Panc1 (cell line): ENCODE measurements at places on chromosomes 5 and 9.

GRCh38 chr5:131622633-131623032, 12.4 kb downstream of the RAPGEF6 start:
- no peak for DNase-seq

DNA sequence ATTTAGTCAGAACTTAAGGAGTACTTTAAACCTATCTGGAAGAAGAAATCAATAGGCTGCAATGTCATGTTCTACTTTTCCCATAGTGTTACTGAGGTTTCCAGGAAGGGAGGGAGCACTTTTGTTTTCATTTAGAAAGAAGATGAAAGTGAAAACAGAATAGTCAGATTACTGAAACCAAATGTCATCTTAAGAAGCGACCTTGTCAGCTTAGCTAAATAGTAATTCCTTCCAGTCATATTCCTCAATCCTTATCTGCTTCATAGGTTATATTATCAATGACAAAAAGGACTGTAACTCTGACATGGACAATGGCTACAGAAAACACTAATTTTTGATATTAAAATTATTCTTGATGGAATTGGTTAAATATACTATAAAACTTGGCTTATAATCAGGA, 27.7 kb downstream of the SAR1B start:
- no peak for DNase-seq

DNA sequence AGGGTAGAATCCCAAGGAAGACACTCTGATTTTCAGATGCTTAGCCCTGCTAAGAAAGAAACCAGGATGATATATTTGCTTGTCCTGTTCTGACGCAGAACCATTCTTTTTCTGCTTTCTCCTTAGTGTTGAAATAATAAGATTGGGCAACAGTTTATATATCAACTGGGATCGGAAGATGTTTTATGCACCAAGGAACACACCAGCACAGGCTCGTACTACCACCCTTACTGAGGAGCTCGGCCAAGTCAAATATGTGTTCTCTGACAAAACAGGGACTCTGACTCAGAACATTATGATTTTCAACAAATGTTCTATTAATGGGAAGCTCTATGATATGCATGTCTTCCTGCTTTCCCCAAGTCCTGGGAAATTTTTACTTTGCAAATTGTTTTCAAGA, 19.0 kb upstream of the RUSC2 start:
- DNase-seq, result no peak

- DNase-seq, result no peak
These were observed 317.0 kb upstream of the RPS23 start for GRCh38 chr5:82595113-82595512.

DNA sequence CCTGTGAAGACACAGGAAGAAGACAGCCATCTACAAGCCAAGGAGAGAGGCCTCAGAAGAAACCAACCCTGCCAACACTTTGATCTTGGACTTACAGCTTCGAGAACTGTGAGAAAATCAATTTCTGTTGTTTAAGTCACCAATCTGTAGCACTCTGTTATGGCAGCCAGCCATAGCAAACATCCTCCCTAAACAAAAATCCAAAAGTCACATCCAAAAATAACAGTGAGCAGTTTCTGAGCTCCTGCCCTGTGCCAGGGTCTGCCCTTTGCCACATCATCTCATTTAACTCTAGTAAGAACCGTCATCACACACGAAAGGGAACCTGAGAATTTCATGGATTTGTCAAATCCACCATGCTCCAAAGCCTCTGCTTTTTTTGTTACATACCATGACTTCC, 118.8 kb downstream of the TRIM36 start:
- DNase-seq, result no peak

DNA sequence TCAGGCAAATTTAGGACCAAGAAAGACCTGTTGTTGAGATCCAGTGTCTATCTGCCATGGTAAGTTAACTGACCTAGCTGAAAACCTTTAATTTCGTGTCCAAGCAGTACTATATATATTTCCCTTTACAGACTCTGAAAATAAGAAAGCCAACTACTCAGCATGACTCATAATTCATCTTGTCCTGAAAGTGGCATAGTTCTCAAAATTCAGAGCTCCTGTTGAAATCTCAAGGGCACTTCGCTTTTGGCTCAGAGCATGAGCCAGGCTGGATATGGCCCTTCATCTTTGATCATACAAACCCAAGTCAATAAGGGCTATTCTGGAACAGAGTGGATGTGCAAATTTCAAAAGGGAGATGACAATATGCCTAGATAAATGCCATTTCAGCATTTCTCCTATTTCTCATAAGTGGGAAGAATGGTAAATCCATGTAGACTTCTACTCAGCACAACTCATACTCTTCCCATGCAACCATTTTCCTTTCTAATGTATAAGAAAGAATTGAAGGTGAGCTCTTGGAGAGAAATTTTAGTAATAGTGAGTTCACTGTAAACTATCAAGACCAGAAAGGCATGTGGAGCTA, 567.9 kb upstream of the DAB2 start:
- DNase-seq, result no peak

- no peak for DNase-seq
These were observed 61.7 kb downstream of the KLF9 start for GRCh38 chr9:70352802-70353201.

DNA sequence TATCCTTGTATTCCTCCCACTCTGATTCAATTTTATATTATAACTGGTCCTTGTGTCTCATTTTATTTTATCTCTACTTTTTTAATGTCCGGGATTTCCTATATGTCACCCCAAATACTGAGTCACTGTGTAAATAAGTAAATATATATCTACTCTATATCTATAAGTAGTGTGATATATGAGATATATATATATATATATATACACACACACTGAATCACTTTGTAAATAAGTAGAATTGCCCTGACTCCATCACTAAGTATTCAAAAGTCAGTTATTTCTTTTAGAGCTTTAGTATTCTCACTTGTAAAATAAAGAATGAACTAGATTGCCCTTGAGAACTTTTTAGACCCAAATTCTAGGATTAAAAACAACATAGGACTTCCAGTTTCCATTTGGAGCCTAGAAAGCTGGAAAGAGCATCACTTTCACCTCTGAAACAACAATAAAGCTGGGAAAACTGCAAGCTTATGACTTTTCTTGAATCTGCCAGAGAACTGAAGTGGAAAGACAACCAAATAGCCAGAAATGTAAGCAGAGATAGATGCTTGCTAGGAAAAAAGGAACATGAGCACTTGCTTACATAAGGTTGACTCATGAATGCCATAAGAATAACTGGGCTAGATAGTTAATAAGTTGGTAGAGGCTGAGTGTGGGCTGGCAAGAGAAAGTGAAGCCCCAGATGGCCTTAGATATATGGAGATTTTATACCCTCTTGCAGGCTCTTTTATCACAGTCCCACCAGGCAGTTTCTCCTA, 171.1 kb upstream of the TLX3 start:
- no peak for DNase-seq

- no peak for DNase-seq
These were observed 18.5 kb downstream of the FBXW2 start for GRCh38 chr9:120774719-120775118.

DNA sequence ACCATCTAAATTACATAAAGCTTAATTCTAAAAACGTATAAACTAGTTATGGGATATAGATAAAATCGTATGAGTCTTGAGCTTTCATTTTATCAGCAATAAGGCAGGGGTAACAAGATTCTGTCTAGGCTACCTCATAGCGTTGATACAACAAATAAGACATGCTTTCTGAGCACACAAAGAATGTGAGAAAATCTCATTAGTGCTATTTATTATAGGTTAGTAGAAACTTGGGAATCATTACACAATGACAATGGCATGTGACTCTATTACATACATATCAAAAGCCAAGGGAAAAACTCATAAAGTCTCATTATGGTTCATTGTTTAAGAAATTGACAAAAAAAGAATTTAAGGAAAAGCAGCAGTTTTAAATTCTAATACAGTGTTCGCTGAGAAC, 448.6 kb downstream of the PLK2 start:
- no peak for DNase-seq

DNA sequence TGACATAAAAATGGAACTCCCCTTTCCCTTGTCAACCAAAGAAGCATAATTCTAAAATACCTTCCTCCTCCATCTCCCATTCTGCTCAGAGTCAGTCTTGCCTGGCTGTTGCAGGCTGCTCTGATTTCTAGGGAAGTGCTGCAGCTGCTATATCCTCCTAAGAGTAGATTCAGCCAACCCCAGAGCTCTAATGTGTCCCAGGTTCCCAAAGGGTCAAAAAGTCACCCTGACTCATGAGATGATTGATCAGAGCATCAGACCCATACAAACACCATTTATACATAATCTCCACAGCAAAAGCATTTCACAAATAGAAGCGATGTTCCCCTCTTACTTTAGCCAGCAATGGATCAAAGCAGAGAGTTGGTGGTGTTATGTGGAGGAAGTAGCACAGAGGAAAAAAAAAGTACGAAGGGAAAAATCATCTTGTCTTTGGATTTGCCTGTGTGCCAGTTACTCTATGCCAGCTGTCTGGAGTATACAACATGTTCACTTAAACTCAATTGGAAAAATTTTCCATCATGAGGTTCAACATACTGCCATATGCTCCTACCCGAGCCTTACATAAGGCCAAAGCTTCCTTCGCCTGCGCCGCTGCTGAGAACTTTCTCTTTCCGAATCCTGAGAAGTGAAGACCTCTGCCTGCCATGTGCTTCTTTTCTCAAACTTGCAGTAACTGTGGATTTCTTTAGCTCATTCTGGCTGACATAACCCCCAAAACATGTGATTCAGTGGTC, 258.0 kb downstream of the TLE4 start:
- no peak for DNase-seq

DNA sequence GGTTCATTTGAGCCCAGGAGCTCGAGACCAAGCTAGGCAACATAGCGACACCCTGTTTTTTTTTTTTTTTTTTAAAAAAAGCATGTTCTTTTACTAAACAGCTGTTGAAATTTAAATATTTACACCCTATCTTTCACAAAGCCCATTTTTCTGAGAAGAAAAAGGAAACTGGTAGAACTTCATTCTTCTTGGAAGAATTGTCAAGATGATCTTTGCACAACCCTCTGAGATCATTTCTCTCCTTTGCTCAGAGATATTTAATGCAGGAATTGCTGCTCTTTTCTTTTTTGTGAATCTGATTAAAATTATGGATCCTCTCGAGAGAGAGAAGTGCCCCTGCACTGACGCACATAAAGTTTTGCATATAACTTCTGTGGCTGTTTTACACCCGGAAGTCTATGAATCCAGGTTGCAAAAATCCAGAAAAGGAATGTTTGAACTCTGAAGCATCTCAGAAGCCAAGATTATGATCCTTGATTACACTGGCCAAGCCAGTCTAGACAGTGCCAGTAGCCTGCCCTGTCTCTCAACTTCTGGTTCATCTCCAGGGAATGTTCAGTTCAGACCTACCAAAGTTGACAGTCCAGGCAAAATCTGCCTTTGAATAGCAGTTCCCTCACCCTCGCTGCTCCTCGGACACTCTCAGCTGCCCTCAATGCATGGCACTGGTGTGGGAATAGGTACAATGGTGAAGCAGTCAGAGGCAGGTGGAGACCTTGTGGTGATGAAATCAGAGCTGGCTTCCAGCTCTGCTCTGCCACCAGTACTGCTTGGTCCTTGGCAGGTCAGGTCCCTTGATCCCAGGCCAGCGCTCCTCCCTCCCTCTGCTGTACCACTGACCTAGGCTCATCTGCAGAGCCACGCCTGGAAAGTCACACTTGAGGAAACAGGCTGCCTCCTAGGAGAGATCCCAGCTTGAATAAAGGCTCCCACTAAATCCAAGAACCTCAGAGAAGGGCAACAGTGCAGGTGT, 13.3 kb upstream of the SLC31A2 start:
- DNase-seq, result no peak

DNA sequence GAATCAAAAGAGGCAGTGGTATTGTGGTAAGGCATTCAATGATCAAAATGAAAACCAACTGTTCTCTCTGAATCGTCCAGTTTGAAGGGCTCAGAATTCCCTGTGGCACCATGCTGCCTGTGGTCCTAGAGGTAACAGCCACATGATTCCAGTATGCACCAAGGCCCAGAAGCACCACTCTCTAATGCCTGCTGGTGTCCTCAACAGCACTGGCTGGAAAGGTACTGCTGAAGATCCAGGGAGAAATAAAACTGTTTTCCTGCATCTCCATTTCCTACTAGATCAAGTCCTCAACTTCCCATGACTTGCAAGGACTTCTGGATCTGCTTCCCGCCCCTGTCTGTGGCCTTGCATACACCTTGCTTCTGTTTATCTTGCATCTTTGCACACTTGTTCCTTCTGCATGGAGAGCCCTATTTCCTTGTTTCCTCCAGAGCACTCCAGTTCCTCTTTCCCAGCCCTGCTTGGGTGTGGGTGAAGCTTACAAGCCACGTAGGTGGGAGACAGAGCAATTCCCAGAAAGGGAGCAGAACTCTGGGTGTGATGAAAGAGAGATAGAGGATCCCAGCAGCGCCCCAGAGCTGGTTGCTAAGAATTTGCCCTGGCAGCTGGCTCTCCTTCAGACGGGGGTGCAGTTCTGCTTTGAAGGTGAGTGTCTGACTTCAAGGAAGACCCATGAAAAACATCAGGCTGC, 41.0 kb upstream of the EQTN start:
- no peak for DNase-seq

DNA sequence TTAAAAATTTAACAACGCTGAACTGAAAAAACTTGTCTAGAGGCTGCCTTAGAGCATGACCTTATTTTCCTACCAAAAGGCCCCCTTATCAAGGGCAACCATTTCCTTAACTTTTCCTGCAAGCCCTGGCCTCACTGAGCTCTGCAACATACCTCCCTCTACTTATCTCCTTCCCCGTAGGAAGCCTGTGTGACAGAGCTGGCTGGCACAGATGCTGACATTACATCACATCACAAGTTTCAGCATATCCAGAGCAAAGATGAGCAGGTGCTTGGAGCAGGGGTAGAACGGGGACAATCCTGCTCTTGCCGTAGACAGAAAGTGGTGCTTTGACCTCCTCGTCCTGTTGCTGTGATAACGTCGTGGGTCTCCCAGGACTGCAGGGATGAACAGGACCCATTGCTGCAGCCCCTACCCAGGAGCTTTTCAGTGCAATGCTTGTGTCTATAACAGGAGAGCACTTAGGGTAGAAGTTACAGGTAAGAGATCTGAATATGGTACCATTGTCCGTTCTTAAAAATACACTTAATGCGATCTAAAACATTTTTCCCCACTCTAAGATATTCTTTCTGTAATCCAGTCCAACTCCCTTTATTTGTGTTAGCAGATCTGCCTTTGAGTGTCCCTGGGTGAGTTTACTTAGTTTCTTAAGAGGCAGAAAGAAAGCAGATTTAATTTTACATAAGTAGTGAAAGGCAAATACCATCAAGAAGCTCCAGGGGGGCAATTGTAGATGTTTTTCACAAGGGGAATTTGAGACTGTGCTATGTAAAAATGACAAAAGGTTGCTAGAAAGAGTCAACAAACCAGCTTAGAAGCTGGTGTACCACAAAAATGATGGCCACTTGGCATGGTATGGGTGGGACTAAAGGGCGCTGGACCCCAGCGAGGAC, 101.9 kb upstream of the EFNA5 start:
- DNase-seq, result no peak

GRCh38 chr5:2373631-2374030, 377.8 kb downstream of the IRX2 start:
- no peak for DNase-seq
